HepG2 (cell line): ENCODE measurements at places on chromosomes 13 and 19. TPM values are rescaled to one million over a fixed set of nuclear protein-coding genes. Genes with fewer than 3 reads are reported as not detected.
A peak's percentile ranks its signal among the peaks of the same experiment; 100 is the strongest.

- DNase-seq: no peak
- H3K27me3 ChIP-seq: no peaks in the 10 kb centered on the region
- no peaks in the 10 kb centered on the region for H3K36me3 ChIP-seq
Measured at GRCh38 chr13:23805821-23806220, 83.4 kb downstream of the MIPEP start.

DNA sequence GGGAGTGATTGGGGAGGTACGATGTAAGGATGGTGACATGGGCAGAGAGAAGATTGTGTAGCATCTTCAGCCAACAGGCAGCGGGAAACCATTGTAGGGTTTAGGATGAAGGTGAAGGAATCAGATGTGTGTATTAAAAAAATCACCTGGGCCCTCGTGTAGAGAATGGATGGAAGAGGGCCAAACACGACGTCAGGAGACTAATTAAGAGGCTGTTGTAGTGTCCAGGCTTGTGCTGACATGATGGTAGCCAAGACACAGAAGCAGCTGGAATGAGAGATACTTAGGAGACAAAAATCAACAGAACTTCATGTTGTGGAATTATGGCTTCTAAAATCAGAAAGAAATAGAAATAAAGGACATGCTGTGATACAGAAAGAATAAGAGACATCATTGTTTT is 41.2 kb upstream of the ARGLU1 start:
- no peak for DNase-seq
- H3K27me3 ChIP-seq: no peaks in the 10 kb centered on the region
- no peak overlapping the region for H3K27ac ChIP-seq
- no peaks in the 10 kb centered on the region for H3K36me3 ChIP-seq

DNA sequence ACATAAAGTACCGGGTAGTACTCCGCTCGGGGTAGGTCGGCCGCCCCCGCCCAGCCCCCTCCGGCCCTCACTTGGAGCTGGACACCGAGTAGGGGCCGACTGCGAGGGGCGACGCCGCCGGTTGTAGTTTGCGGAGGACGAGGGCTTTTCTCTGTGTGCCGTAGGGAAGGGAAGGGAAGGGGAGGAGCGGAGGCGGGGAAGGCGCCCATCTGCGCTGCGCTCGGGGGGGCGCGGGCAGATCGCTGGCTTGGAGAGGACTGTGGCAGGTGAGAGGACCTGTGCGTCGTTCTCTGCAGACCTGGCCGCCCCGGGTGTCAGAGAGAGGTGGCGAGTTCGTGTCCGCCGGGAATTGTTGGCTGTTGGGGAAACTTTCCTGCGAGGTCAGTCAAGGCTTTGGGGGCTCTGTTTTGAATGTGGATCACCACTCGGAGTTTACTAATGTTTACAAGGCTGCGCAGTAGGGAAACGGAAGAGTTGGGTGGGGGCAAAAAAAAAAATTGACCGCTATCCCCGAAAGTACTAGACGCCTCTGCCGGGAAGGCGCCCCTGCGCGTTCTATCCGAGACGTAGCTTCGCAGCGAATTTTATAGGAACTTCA is 1.4 kb downstream of the ING1 start:
- H3K4me3 ChIP-seq: peak overlapping the region; percentile 98
- peak overlapping the region; percentile 86 for H3K27ac ChIP-seq
- no peaks in the 10 kb centered on the region for H3K27me3 ChIP-seq
- H3K36me3 ChIP-seq: peaks cover 2% of the 10 kb centered on the region; the same call in 1 of the 2 replicates
- peaks cover 19% of the 10 kb centered on the region for H3K4me1 ChIP-seq

DNA sequence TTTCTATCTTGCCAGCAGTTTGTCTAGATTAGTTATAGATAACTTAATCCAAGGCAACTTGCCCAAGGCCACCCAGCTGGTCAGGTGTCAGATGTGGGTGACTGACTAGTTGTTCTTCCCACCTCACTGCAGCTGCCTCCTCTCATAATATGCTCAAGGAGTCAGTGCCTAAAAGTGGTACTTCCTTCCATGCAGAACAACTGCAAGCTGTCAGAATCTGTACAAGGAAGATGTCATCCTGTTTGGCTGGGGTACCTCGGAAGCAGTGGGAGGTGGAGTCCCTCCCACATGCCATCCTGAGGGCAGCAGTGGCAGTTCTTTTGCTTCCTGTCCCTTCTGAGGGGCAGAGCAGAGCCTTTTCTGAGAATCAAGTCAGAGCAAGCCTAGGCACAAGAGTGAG is 193.2 kb upstream of the RFC3 start:
- no peak for DNase-seq
- peaks cover 11% of the 10 kb centered on the region for H3K4me1 ChIP-seq
- no peak overlapping the region for H3K27ac ChIP-seq
- H3K27me3 ChIP-seq: no peaks in the 10 kb centered on the region
- H3K36me3 ChIP-seq: no peaks in the 10 kb centered on the region
- H3K4me3 ChIP-seq: no peak overlapping the region

- no peaks in the 10 kb centered on the region for H3K36me3 ChIP-seq
- H3K27me3 ChIP-seq: no peaks in the 10 kb centered on the region
- H3K4me3 ChIP-seq: no peak overlapping the region
- H3K27ac ChIP-seq: no peak overlapping the region
Measured at GRCh38 chr13:50460358-50460757, 383.1 kb downstream of the DLEU7 start.

DNA sequence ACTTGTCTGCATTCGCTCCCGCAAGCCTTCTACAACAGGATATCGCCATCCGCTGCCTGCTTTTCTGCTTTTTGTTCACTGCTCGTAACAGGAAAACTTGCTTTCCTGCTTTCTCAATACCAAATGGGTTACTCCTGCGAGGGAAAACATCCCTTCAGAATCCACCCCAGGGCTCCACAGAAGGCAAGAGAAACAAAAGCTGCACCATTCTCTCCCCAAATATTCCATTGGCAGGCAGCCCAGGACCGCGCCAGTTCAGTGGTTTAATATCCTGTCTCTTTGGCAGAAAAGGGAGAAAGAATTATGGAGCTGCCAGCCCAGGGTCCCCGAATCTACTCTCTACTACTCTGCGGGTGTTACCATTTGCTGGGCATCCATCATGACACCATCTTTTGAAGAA is 84.7 kb upstream of the DOCK9 start:
- no peaks in the 10 kb centered on the region for H3K36me3 ChIP-seq
- no peaks in the 10 kb centered on the region for H3K27me3 ChIP-seq
- no peak overlapping the region for H3K4me3 ChIP-seq
- no peaks in the 10 kb centered on the region for H3K4me1 ChIP-seq
- H3K27ac ChIP-seq: no peak overlapping the region

The MAMSTR gene
- total RNA-seq: 2.0 and 2.2 TPM in 2 replicates

The MPND gene
- total RNA-seq: 12.9 and 15.8 TPM in 2 replicates

The RGL3 gene
- total RNA-seq: 1.2 and 4.2 TPM in 2 replicates

The APC2 gene
- total RNA-seq: 0.22 TPM in 1 of 2 replicates, not detected in the other

The WASF3 gene
- total RNA-seq: 10.4 and 13.3 TPM in 2 replicates

The OCEL1 gene
- total RNA-seq: 10.6 and 13.6 TPM in 2 replicates

The ZNF557 gene
- 7.8 and 10.0 TPM in 2 replicates for total RNA-seq

The SGCG gene
- not detected in 2 replicates for total RNA-seq
